Mesothelial cell of epicardium (in vitro differentiated cells): ENCODE measurements at places on chromosomes 7 and 10. TPM values are rescaled to one million over a fixed set of nuclear protein-coding genes. Genes with fewer than 3 reads are reported as not detected.

GRCh38 chr10:7258948-7259523 is 151.8 kb downstream of the SFMBT2 start:
- no peak overlapping the region for H3K4me3 ChIP-seq
- peaks cover 62% of the 10 kb centered on the region for H3K27me3 ChIP-seq
- peaks cover 17% of the 10 kb centered on the region for H3K4me1 ChIP-seq
- no peaks in the 10 kb centered on the region for H3K36me3 ChIP-seq

GRCh38 chr7:67470256-67470751 is 473.7 kb downstream of the TYW1 start:
- H3K36me3 ChIP-seq, result peaks cover 12% of the 10 kb centered on the region
- H3K4me3 ChIP-seq, result no peak overlapping the region
- H3K27me3 ChIP-seq, result no peaks in the 10 kb centered on the region
- peak overlapping the region; percentile 92 for H3K27ac ChIP-seq

GRCh38 chr7:34838329-34838728 is 180.3 kb downstream of the NPSR1 start:
- peaks cover 11% of the 10 kb centered on the region for H3K4me1 ChIP-seq
- no peak for DNase-seq
- H3K4me3 ChIP-seq, result no peak overlapping the region

DNA sequence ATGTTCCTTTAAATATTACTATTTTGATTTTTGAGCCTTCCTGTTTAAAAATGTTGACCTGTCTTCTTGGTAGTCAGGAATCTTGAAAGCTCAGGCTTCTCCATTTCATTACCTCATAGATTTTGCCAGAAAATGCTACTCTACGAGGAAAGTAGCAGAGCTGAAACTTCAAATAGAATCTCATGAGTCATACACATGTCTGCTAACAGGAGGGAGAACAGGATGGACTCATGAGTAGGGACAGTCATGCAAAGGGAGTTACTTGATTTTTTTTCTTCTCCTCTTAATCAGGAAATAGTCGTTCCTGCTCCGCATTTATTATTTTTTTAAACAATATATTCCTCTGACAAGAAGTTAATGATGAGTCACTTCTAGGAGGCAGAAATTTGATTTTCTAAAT is 37.0 kb upstream of the MINDY3 start:
- no peaks in the 10 kb centered on the region for H3K4me1 ChIP-seq
- no peak overlapping the region for H3K4me3 ChIP-seq
- H3K27ac ChIP-seq, result no peak overlapping the region
- no peak for DNase-seq
- H3K36me3 ChIP-seq, result no peaks in the 10 kb centered on the region

GRCh38 chr10:7551289-7551688 is 115.5 kb downstream of the ITIH5 start:
- H3K4me1 ChIP-seq, result peaks cover 6% of the 10 kb centered on the region
- no peaks in the 10 kb centered on the region for H3K36me3 ChIP-seq
- H3K4me3 ChIP-seq, result no peak overlapping the region
- no peak overlapping the region for H3K27ac ChIP-seq

DNA sequence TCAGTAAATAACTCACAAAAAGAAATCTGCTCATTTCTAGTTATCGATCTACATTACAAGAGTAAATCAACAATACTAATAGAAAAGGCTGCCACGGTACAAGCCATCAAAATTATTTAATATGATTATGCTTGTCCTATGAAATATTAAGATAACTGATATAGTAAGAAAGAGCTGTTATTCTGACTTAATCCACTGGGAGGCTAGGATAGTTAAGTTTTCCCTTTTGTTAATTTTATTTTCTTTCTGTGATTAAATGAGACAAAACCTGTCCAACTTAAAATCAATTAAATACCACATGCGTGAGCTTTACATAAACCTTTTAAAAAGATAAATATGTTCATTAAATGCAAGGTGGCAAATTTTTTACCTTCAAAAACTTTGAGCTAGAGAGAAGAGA is 114.8 kb downstream of the LMBR1 start:
- H3K36me3 ChIP-seq, result peaks cover 15% of the 10 kb centered on the region
- H3K4me1 ChIP-seq, result peaks cover 10% of the 10 kb centered on the region
- no peak overlapping the region for H3K4me3 ChIP-seq
- H3K27ac ChIP-seq, result no peak overlapping the region

DNA sequence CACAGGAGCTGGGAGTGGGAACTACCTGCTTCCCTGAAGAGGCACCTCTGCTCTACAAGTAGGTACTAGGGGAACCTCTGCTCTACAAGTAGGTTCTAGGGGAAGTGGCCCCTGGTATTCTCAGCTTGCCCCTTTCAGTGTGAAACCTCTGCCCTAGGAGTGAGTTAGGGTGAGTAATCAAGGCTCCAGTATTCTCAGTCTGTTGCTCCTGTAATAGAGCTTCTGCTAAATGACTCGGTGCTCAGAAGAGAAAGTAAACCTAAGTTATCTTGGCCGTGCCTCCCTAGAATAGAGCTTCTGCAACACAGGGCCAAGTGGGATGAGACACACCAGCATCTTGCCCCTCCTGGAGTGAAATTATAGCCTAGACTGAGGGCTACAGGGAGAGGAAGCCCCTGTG is 13.4 kb upstream of the RASSF4 start:
- peaks cover 8% of the 10 kb centered on the region for H3K4me1 ChIP-seq
- H3K4me3 ChIP-seq, result no peak overlapping the region
- no peak overlapping the region for H3K27ac ChIP-seq
- H3K27me3 ChIP-seq, result no peaks in the 10 kb centered on the region
- no peak for DNase-seq
- peaks cover 12% of the 10 kb centered on the region for H3K36me3 ChIP-seq

- H3K27me3 ChIP-seq, result peaks cover 3% of the 10 kb centered on the region
- DNase-seq, result no peak
- H3K36me3 ChIP-seq, result no peaks in the 10 kb centered on the region
- no peak overlapping the region for H3K27ac ChIP-seq
These were observed 146.2 kb downstream of the SEM1 start for GRCh38 chr7:96563409-96563808.

- no peaks in the 10 kb centered on the region for H3K27me3 ChIP-seq
- H3K4me3 ChIP-seq, result no peak overlapping the region
- DNase-seq, result no peak
These were observed 187.6 kb downstream of the CFTR start for GRCh38 chr7:117667456-117667855.

- peaks cover 4% of the 10 kb centered on the region for H3K4me1 ChIP-seq
- H3K27ac ChIP-seq, result no peak overlapping the region
- no peak for DNase-seq
- H3K27me3 ChIP-seq, result no peaks in the 10 kb centered on the region
- no peaks in the 10 kb centered on the region for H3K36me3 ChIP-seq
These were observed 24.3 kb upstream of the ST7 start for GRCh38 chr7:116929021-116929420.

DNA sequence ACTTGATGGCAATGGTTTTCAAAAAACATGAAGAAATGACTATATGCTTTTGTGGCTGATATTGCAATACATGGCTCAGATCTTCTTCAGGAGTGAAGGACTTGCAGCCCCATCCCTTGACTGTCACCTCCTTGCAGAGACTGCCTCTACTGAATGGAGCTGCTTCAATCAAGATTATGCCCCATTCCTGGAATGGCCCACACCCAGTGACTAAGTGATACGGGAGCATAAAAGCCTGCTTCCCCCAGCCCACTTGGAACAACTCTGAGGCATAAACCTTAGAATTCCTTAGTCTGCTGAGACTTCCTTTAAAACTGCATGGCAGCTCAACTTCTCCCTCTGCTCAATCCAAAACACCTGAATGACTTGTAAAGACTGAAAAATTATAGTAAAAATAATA is 957.1 kb downstream of the SORCS3 start:
- H3K4me1 ChIP-seq, result peaks cover 4% of the 10 kb centered on the region
- peaks cover 2% of the 10 kb centered on the region for H3K27me3 ChIP-seq
- no peak overlapping the region for H3K4me3 ChIP-seq
- H3K27ac ChIP-seq, result no peak overlapping the region
- DNase-seq, result no peak
- H3K36me3 ChIP-seq, result peaks cover 3% of the 10 kb centered on the region

DNA sequence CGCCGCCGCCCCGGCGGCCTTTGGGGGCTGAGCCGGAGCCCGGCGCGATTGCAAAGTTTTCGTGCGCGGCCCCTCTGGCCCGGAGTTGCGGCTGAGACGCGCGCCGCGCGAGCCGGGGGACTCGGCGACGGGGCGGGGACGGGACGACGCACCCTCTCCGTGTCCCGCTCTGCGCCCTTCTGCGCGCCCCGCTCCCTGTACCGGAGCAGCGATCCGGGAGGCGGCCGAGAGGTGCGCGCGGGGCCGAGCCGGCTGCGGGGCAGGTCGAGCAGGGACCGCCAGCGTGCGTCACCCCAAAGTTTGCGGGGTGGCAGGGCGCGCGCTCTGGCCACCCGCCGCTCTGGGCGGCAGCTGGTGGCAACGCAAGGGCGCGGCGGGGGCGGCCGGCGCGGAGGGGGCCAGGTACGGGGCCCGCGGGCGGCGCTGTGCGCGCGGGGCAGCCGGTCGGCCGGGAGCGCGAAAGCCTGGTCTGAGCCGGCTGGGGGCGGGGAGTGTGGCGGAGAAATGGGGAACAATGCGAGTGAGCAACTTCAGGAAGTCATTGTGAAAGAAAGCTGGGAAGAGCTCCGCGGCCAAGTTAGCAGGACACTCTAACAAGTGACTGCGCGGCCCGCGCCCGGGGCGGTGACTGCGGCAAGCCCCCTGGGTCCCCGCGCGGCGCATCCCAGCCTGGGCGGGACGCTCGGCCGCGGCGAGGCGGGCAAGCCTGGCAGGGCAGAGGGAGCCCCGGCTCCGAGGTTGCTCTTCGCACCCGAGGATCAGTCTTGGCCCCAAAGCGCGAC is at the start of gene IKZF1:
Gene IKZF1, plus strand, starts transcription at position 588 of the 782 bp plus-strand sequence. CDS start 14,346 bp downstream, outside the sequence.
- H3K4me1 ChIP-seq, result peaks cover 3% of the 10 kb centered on the region
- peak within 1 kb of the TSS; percentile 63 for H3K4me3 ChIP-seq
- peaks cover 87% of the 10 kb centered on the region for H3K27me3 ChIP-seq
- DNase-seq, result peak; percentile 59
- no peaks in the 10 kb centered on the region for H3K36me3 ChIP-seq
- no peak within 1 kb of the TSS for H3K27ac ChIP-seq

GRCh38 chr10:101441541-101442455 is 87.8 kb downstream of the BTRC start:
- no peaks in the 10 kb centered on the region for H3K36me3 ChIP-seq
- no peak for DNase-seq
- peak overlapping the region; percentile 6 for H3K27ac ChIP-seq
- H3K27me3 ChIP-seq, result no peaks in the 10 kb centered on the region
- no peak overlapping the region for H3K4me3 ChIP-seq
- H3K4me1 ChIP-seq, result peaks cover 5% of the 10 kb centered on the region

DNA sequence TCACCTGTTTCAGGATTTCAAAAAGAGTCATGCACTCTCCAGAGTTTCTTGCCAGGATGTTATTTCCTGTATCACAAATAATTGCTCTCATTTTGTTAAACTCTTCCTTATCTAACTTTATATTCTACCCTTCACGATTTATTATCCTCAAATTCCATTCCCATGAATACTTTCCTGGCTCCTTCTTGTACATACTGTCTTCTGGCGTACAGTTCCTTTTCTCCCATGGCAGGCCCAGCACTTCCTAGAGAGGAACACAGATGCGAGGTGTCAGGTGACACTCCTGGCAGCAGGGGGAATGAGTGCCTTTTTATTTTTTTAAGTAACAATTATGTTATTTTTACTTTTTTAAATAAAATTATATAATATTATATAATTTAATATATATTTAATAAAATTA is 411.9 kb downstream of the TFEC start:
- peaks cover 8% of the 10 kb centered on the region for H3K4me1 ChIP-seq
- H3K27me3 ChIP-seq, result no peaks in the 10 kb centered on the region
- no peaks in the 10 kb centered on the region for H3K36me3 ChIP-seq
- H3K27ac ChIP-seq, result peak overlapping the region; percentile 87
- H3K4me3 ChIP-seq, result no peak overlapping the region
- DNase-seq, result no peak

- H3K4me1 ChIP-seq, result peaks cover 18% of the 10 kb centered on the region
- H3K36me3 ChIP-seq, result no peaks in the 10 kb centered on the region
- H3K4me3 ChIP-seq, result no peak overlapping the region
- no peaks in the 10 kb centered on the region for H3K27me3 ChIP-seq
- no peak overlapping the region for H3K27ac ChIP-seq
These were observed 31.6 kb upstream of the SLC16A12 start for GRCh38 chr10:89566992-89567391.

- H3K4me1 ChIP-seq, result peaks cover 14% of the 10 kb centered on the region
- peak overlapping the region; percentile 32 for H3K27ac ChIP-seq
- DNase-seq, result no peak
- H3K27me3 ChIP-seq, result peaks cover 7% of the 10 kb centered on the region
- H3K4me3 ChIP-seq, result peak overlapping the region; percentile 97
These were observed 1.2 kb downstream of the ZNF212 start for GRCh38 chr7:149240637-149241036.

DNA sequence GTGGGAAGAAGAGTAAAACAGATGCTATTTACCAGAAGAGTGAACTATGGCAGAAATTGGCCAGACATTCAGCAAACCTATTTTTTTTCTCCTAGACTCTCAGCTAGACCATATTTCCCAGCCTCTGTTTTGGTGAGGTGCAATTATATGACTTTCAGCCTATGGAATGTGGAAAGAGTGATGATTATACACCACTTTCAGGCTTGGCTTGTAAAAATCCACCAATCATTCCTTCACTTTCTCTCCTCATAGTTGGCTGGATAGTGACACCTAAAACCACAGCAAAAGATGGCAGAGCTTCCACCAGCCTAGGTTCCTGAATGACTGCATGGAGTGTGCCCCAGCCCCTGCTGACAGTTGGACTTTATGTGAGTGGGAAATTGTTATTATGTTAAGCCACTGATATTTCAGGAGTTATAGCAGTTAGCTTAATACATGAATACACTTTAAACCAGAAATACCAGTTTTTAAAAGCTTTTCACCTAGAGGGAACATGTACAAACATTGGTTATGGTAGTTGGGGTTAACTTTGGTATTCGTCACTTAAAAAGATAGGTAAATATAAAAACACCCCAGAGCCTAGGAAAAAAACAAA is 19.1 kb upstream of the TNKS2 start:
- peak overlapping the region; percentile 49 for H3K27ac ChIP-seq
- H3K27me3 ChIP-seq, result no peaks in the 10 kb centered on the region
- no peak overlapping the region for H3K4me3 ChIP-seq
- H3K36me3 ChIP-seq, result no peaks in the 10 kb centered on the region
- no peak for DNase-seq

DNA sequence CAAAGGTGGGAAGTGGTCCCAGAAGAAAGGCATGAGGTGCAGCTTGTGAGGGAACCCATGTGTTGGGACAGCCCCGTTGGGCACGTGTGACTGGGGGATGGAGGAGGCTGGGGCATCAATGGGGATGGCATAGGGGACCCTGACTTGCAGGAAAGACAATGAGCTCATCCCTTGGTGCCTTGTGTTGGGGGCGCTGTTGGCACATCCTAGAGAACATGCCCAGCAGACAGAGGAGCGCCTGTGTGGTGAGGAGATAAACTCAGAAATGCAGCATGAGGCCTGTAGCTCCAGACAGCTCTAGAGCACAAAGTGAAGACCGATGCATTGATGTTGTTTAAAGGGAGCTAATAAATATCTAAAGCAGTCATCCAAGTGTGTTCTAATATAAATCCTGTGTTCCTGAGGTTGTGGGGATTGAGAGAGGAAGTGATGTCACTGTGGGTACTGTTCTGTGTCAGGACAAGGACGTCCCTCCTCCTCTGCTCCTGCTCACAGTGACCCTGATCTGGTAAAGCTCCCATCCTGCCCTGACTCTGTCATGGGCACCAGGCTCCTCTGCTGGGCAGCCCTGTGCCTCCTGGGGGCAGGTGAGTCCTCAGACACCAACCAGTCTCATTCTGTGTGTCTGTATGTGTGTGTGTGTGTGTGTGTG is 126.1 kb upstream of the PRSS58 start:
- H3K4me1 ChIP-seq, result peaks cover 5% of the 10 kb centered on the region
- no peaks in the 10 kb centered on the region for H3K27me3 ChIP-seq
- DNase-seq, result no peak

Gene PRRT4
- 7.9 to 9.5 TPM (median 9.1 TPM) in 3 replicates for total RNA-seq

Gene WDFY4
- 2.6 to 4.3 TPM (median 3.3 TPM) in 3 replicates for total RNA-seq

Gene MEOX2
- 0.09 TPM in 1 of 3 replicates, not detected in the others for total RNA-seq

Gene RAB18
- total RNA-seq, result 88.4 to 93.7 TPM (median 91.9 TPM) in 3 replicates

Gene FAM237B
- not detected in 3 replicates for total RNA-seq

Gene NEUROG3
- not detected in 3 replicates for total RNA-seq
